ENCODE measurements at places on chromosomes 4 and X. TPM values are rescaled to one million over a fixed set of nuclear protein-coding genes. Genes with fewer than 3 reads are reported as not detected.

DNA sequence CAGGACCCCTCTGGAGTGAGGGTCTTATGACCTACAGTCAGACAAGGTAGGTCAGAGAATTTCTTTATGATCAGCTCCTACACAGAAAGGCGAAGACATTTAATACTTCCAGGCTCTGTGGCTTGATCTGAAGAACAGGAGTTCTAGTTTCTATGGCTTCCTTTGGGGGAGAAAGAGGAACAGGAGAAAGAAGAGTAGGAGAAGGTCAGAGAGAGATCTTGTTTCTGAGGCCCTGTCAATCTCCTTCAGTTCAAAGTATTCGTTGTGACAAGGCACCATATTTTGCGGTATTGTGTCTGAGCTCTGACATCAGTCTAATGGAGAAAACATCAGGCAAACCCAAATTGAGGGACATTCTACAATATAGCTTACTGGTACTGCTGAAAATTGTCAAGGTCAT is 16.7 kb downstream of the TMSB4X start:
- DNase-seq = no peak

DNA sequence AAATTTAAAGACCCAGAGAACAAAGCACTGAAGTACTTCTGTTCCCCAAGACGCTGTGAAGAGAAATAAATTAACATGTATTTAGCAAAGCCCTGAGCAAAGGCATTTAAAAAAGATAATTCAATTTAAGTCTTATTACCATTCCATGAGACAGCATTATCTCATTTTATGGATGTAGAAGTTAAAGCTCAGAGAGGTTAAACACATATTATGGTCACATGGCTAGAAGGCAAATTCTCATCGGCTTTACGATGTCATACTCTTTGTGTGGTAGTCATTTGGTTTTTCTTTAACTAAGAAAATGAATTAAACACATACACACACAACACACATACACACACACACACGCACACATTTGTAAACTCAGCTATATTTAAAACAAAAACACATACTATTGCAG is 262.7 kb downstream of the HS3ST1 start:
- DNase-seq = no peak

DNA sequence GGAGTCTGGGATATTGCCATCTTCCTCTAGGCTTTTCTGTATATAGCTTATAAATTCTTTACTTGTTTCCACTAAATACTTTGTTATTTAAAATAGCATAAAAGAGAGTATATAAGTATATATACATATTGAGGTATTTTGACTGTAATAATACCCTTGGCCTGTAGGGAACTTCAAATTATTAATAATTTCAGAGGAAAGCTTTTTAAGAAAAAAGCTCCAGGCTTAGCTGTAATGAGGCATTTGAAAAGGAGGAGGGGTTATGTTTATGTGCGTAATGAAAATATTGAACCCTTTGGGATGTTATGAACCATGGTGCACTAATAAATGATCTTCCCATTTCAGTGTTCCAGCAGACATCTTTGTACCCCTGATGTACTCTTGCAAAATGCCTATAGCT is 578.1 kb downstream of the RPA4 start:
- DNase-seq = no peak

USP17L15 gene
- total RNA-seq = not detected

GRCh38 chr4:115229873-115230272 is 116.5 kb upstream of the NDST4 start:
- no peak for DNase-seq

GRCh38 chr4:132564920-132565319 is 584.2 kb upstream of the PCDH10 start:
- DNase-seq = no peak

BEX1 gene
- 51.7 TPM for total RNA-seq

- peak; percentile 75 for DNase-seq
These were observed 478 bp upstream of the PLXNA3 start for GRCh38 chrX:154457491-154458115.

NR3C2 gene
- total RNA-seq = 0.86 TPM

DNA sequence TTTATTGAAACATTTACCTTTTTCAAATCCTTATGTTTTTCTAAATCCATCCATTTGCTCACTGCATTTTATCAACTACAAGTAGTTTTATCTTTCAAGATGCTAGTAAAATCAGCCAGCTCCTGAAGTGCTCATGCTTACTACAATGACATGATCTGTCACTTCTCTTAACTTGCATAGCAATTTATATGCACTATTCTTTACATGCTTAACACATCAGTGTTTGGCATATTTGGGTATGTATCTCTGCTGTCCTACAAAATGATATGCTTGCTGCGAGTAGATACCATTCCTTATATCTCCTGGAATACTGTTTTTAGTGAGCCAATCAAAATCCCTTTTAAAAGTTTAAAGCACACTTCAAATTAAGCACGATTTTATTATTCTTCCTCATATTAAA is 2726.8 kb downstream of the PCDH7 start:
- DNase-seq = no peak

DNA sequence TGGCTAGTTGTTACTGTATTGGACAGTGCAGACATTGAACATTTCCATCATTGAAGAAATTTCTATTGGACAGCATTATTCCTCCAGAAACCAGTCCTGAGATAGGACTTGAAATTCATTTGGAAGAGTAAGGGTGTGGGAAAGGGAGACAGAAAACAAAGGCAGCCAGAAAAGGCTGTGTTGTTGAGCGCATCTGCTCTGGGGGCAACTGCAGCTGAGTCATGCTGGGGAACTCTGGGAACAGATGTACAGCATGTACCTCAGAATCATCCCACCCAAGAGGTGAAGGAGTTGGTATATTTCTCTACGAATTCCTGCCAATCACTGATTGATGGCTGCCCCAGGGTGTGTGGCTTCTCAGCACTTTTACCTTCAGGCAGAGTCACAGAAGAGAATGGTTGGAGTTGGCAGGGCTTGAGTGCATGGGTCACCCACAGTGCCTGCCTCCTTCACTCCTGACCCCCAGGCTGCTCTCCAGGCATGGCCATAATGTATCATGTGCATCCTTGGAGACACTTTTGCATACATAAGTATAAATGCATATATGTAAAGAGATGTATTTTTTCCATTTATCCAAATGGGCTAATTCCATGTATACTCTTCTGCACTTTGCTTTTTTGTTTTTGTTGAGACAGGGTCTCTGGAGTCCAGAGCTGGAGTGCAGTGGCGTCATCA is 39.4 kb downstream of the GEMIN8 start:
- DNase-seq = no peak

SYNPO2 gene
- total RNA-seq = 1.1 TPM

DNA sequence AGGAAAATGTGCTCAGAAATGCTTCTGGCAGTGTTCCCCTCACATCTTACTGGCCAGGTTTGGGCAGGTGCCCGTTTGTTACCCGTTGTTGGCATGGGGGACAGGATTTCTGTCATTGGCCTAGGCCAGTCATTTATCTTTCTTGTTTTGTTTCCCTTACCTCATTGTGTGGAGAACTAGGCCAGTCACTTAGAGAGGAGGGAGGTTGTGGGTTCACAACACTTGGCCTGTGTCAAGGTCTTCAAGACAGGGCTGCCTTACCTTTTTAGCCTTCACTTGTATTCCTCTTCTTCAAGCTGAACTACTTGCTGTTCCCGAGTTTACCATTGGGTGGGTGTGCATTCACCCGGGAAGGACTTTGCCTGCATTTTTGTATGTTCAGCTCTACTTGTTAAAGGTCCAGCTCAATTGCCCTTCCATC is 17.7 kb downstream of the SNX25 start:
- DNase-seq = no peak

GAGE12G gene
- not detected for total RNA-seq

MAGEA11 gene
- total RNA-seq = not detected
